SK-N-MC (cell line): ENCODE measurements at places on chromosomes 4 and X.
A peak's percentile ranks its signal among the peaks of the same experiment; 100 is the strongest.

DNA sequence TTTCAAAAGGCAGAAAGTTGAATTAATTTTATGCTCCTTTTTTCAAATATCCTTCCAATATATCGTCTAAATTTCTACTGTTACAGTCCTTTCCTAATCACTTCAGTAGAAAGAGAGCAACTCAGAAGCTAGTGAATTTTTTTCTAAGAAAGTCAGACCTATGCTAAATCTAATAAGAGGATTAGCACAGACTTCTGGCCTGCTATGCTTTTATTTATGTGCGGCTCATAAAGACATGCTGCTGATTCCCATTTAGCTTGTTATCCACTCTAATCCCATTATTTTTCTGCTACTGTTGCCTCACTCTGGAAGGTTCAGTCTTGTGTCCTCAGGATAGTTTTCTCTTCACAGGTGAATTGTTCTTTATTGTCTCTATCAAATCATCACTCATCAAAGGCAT lies 473.5 kb upstream of the FAM241A start:
- DNase-seq: no peak

GRCh38 chr4:73208376-73208775 lies 50.2 kb downstream of the ANKRD17 start:
- no peak for DNase-seq

GRCh38 chr4:12411072-12411471 lies 982.4 kb upstream of the HS3ST1 start:
- DNase-seq: no peak

- peak; percentile 61 for DNase-seq
These were observed 503.6 kb upstream of the ZFP42 start for GRCh38 chr4:187491959-187492358.

DNA sequence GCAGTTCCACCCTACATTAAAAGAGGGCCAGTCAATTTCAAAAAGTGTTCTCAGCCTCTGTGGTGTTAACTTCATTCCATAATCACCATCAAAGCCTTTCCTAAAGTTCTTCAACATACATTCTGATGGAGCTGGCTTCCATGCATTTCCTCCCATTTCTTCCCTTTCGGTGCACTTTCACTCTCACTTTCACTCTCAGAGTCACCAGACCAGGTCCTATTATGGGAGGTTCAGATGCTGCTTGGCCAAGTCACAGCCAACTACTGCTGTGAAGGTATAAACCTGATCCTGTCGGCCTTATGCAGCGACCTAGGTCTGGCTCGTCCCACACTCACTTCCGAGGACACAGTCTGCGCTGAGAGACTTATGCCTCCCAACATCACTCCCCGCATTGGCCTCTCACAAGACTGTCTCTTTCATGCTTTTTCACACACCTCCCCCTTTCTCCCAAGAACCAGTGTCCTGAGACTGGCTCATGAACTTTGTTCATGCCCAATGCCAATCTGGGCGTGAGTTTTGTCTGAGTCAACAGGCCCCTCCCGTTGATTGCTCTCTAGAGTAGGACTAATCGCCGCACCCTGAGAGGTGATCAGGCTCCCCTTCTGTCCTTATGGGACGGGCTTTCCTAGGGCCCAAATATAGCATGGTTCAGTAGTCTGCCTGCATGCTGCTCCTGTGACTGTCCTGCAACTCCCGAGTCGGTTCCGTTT lies 60.8 kb upstream of the XAGE1B start:
- no peak for DNase-seq

GRCh38 chr4:136805617-136806016 lies 726.7 kb downstream of the PCDH18 start:
- DNase-seq: no peak

- no peak for DNase-seq
These were observed 525.5 kb upstream of the BOD1L1 start for GRCh38 chr4:14152834-14153519.

DNA sequence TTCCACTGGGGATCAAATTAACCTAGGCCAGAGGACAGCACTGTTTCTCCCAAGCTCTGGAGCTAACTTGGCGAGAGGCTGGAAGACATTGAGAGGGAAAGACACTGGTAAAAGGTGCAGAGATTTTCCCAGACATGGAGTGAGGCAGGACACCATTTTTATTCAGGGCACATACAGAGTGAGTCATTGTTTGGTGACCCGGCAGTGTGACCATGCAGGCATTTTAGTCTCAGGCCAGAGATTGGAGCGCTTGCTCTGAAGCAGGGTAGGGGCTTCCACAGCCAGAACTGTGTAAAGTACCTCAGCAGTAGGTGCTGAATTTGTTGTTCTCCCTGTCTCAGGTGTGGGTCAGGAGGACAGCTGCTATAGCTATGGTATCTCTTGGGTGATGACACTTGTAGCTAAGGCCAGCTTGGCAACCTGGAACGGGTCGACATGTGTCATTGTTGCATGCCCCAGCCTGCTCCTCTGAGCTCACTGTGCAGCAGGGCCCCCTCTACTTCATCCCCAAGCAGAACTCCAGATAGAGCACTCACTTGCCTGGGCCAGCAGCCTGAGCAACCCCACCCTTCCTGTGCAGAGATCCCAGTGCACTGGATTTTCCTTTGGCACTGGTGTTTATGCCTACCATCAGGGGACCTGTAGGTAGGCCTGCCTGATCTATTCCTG lies 79.8 kb upstream of the ATP8A1 start:
- no peak for DNase-seq

- DNase-seq: no peak
These were observed 134.4 kb downstream of the PCDH7 start for GRCh38 chr4:30854531-30854930.

DNA sequence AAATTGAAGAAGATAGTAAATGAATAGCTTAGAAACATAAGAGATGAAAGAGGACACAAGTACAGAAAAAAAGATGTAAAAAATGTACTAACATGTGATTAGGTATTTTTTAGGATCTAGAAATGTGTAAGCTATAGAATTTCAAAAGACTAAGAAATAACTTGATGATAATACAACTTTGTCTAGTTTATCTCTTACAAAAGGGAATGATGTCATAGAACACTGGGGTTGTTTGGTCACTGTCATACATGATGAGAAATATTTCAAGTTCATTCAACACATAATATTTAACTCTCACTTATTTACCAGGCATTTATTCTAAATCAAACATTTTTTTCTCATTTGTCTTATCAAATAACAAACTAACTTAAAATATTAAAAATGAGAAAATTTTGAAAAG lies 18.5 kb downstream of the STBD1 start:
- no peak for DNase-seq

DNA sequence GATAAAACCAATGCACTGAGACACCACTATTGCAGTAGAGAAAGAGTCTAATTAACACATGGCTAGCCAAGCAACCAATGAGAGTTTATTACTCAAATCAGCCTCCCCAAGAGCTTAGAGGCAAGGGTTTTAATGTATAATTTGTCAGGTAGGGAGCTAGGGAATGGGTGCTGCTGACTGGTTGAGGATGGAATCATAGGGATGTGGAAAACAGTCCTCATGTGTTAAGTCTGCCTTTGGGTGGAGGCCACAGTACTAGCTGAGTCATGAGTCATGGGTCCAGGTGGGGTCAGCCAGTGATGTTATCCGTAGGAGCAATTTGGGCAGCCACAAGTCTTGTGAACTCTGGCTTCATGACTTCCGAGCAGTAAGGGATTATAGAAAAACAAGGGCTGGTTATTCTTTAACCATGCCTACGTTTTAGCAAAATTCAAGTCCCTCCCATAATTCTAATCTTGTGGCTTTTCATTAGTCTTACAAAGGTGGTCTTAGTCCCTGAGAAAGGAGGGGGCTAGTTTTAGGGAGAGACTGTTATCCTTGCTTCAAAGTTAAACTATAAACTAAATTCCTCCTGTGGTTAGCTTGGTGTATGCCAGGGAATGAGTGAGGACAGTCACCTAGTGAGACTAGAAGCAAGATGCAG lies 25.1 kb upstream of the PLAC8 start:
- no peak for DNase-seq

DNA sequence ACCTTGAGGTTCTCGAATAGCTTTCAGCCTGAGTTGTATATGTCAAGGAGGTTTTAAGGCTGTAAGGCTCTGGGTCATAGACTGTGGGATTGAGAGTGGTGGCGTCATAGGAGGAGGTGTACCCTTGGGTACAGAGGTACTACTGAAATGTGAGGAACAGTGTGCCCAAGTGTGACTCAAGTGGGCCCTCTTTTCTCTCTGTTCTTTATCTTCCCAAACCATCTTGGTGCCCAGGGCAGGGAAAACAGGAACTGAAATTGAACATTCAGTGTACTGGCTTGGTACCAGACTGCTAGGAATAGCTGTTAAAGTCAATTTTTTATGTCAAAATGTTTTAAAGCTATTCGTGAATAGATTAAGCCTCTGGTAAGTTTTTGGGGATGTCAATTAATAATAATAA lies 136.2 kb upstream of the RPS6KA3 start:
- DNase-seq: no peak

GRCh38 chrX:25002661-25003020 lies 13.1 kb downstream of the ARX start:
- no peak for DNase-seq

DNA sequence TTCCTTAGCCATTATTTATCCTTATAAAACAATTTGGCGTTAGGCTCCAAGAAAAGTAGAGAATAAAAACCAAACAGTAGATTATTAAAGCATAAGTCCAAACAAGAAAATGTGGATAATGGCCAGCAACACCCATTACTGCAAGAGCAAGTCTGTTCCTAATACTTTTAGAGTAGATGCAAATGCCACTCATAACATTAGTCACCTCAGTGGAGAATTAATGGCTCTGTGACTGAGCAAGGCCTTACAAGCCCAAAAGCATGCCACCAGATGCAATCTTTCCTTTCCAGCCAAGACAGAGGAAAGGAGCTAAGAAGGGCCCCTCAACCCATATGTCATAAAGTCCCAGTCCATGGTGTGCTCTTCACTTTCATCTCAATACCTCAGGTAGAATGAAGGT lies 373.8 kb downstream of the OPHN1 start:
- DNase-seq: no peak

DNA sequence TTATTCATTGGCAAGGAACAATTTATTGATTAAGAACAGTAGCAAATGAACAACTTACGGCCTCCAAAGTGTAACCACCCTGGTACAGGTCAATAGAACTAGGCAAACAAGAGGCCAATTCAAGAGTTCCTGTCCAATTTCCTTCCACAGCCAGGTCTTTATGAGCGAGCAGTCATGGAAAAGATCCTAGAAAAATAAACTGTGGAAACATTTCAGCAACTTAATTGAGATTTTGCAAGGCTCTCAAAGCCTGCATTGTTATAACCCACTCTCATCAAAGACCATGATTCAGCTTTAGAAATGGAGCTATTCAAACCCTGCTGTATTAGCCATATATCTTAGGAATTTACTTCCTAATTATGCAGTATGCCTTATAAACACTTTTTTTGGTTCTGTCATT lies 43.6 kb downstream of the UNC5C start:
- DNase-seq: no peak

DNA sequence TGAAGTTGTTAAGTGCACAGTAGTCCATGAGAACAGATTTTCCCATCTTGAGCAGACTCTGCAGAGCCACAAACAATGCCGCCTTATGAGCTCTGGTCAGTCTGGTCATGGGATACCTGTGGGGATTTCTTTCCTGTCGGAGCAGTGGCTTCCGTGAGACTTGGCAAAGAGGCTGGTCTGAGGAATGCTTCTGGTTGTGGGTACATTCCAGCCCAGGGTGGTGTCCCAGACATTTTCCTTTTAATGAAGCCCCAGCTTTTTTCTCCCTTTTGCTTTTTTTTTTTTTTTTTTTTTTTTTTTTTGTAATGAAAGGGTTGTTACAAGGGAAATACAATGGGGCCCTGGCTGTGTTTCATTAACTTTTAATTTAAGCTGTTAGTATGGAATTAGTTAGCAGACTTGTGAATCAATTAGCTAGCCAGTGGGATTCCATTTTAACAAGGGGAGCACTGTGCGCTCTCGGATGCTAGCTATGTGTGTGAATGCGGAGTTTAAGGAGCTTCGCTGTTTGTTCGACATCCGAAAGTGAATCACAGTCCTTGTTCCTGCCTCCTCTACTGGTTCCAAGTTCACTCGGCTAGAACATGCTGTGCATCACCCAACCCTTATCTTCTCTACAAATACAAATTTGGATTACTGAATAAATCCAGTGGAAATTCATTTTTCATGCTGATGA lies 225.1 kb downstream of the CBR4 start:
- no peak for DNase-seq

- DNase-seq: no peak
These were observed 9.5 kb upstream of the MXD4 start for GRCh38 chr4:2271279-2272025.

DNA sequence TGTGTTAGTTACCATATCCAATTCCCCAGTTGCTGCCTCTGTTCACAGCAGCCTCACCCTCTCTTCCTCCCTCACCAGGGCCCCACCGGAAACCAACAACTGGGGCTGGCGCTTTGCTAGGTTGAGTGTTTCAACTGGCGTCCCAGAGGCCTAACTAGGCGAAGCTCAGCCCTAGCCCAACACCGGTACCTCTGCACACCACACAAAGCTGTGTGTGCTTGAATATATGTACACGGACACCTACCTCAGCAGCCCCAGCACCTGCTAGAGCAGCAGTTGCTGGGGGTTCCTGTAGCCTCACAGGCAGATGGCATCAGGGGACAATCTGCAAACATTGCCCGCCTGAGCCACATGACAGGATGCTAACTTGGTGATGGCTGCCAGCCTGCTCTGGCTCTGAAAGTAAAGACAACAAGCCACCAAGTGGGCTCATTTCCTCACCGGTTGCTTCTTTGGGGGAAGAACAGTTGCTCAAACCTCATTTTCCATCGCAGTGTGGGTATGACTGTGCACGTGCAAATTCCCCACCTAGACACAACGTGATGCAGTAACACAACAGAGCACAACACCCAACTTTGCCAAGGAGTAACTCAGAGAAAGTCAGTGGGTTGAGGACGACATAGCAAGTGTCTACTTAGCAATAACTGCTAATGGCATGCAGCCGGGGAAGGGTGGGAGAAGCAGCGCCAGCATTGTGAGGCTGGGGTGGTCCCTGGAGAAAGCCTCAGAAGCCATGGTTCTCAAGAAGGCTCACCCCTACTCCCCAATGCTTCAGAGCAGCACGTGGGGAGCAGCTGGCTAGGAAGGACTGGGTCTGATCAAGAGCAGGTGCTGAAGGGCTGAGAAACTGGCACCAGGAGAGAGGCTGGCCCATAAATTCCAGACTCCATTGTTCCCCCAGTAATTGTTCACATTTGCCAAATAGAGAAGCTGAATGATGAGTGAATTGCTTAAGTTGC lies 139.5 kb downstream of the SH3KBP1 start:
- DNase-seq: no peak

DNA sequence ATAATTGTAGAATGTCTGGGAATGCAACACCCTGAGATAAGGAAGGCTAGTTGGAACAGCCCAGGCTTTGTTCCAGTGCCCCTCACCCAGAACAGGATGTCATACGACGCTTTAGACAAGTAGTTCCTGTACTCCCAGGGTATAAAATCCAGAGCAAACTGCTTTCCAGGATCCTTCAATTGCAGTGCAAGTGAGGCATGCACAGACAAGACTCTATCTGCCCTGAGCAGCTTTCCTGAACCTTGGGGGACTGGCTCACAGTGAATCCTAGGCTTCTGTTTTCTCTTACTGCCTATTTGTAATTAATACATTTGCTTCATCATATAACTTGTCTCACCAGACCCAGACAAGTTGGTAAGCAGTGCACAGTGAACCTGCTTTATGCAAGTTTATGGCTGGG lies 48.4 kb upstream of the IL9R start:
- DNase-seq: no peak

GRCh38 chr4:90970021-90970420 lies 842.8 kb downstream of the CCSER1 start:
- no peak for DNase-seq
